H7 (cell line): ENCODE measurements at places on chromosomes 1 and 21.

- no peak for DNase-seq
Measured at GRCh38 chr1:214369364-214369763, 88.4 kb downstream of the SMYD2 start.

- peak; percentile 66 for DNase-seq
Measured at GRCh38 chr1:114122941-114123618, 30.6 kb downstream of the SYT6 start.

DNA sequence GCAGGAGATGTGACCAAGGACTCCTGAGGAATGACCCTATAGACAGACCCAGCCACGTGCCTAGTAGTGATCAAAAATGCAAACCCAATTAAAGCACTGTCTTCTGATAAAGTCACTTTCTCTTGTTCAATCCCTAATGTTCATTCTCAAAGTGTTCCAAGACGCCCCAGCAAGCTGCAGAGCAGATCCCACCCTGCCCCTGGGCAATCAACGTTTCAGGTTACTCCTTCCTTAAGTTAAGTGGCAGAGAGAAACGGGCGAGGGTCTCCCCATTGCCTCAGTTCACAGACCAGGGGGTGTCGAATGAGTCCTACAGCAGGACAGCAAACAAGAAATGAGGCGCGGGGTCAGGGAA lies 699 bp upstream of the RGS2 start:
- peak; percentile 16 for DNase-seq

GRCh38 chr21:35573472-35574374 lies 486.6 kb downstream of the SETD4 start:
- DNase-seq, result no peak

- DNase-seq, result no peak
Measured at GRCh38 chr21:25733859-25734653, 648 bp downstream of the ATP5PF start.

GRCh38 chr21:16587141-16587581 lies 857.4 kb downstream of the USP25 start:
- no peak for DNase-seq
